Muscle of leg (tissue), 16 donors: ENCODE measurements at places on chromosomes 1 and 21. TPM values are rescaled to one million over a fixed set of nuclear protein-coding genes. Genes with fewer than 3 reads are reported as not detected.

DNA sequence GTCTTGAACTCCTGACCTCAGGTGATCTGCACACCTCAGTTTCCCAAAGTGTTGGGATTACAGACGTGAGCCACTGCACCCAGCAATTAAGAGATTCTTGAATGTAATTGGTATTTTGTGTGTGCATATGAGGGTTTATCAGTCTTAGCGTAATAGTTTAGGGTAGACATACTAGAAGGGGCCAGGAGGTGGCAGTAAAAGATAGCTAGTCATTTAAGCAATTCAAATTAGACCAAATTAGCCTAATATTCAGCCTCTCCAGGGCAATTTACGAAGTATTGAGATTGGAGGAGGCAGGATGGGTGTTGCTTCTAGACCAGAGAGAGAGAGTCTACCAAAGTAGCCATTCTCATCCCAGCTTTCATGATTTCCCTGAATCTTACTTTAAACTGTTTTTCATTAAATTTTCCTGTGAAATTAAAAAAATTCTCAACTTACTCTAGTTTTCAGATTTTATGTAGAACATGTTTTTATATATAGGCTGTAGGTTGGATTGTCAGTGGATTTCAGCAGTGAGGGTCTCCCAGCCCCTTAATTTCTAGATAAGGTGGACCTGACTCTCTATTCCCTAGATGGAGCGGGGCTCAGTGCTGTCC lies 119.7 kb downstream of the HHAT start:
- DNase-seq: peak; percentile 55

DNA sequence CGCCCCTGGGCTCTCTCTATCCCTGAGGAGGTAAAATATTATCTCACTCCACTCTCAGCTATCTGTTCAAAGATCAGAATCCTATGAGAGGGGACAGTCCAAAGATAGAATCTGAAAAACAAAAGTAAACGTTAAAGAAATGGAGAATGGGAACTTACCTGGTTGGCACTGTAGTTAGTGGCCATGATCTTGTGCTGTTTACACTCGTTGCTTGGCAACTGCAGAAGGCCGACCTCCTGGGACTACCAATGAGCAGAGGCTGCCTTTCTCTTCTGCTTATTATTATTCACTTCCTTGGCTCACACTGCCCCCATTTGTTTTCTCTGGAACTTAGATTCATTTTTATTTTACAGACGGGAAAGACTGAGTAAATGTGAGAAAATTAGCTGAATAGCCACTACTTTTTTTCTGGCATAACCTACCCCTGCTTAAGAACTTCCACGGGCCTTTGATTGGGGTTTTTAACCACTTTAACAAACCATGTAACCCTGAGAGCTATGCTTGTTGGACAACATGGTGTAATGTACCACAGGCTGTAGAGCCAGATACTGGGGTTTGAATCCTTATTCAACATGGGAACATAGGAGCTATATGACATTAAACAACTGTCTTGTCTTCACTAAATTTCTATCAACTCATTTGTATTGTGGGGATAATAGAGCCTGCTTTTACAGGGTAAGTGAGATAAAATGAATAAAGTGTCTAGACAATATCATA lies at the start of gene CFAP126:
Gene CFAP126, minus strand, starts transcription at position 193 of the 717 bp plus-strand sequence. Its CDS starts 8 bp downstream, at position 185.
- peak; percentile 80 for DNase-seq

GRCh38 chr1:6602669-6603237 lies at the start of gene KLHL21:
KLHL21 (minus strand) TSS chr1:6602869; CDS start chr1:6602817, 52 bp downstream.
- peak; percentile 96 for DNase-seq

DNA sequence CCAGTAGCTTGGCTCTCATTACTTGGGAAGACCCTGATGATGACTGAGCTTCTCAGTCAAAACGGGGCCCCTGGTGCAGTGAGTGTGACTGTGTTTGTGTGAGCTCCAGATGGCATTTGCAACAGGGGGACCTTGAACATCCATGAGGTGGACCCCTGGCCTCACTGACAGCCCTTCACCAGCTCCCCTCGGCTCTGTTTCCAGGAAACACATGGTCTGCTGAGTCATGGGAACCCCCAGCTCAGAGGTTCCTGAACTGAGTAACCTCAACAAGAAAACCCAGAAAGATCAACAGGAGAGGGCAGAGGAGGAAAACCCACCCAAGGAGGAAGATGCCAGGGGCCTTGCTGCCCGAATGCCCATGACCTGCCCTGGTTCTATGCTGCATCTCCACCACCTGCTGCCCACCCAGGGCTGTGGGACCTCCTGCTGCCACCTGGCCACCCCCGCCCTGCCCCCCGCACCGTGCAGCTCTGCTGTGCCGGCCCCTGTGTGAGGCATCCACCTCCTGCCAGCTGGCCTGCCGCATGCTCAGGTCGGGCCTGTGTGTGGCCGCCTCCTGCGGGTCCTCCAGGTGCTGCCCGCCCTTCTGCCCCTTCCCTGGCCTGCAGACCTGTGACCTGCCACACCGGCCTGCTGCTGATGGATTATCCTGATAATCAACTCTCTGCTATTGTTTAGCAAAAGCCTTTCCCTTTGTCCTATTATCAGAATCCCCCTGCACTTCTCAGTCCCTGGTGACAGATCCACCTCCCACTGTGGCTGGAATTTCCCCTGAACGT lies 4.2 kb upstream of the KRTAP12-1 start:
- DNase-seq: no peak

- DNase-seq: no peak
These were observed 406 bp downstream of the HTR1D start for GRCh38 chr1:23216771-23217420.

GRCh38 chr1:46062651-46063319 lies 69.6 kb downstream of the PIK3R3 start:
- no peak for DNase-seq

- peak; percentile 39 for DNase-seq
These were observed 105.6 kb upstream of the TMPRSS2 start for GRCh38 chr21:41613533-41613909.

- no peak for DNase-seq
These were observed 53.3 kb upstream of the TINAGL1 start for GRCh38 chr1:31523012-31523411.

DNA sequence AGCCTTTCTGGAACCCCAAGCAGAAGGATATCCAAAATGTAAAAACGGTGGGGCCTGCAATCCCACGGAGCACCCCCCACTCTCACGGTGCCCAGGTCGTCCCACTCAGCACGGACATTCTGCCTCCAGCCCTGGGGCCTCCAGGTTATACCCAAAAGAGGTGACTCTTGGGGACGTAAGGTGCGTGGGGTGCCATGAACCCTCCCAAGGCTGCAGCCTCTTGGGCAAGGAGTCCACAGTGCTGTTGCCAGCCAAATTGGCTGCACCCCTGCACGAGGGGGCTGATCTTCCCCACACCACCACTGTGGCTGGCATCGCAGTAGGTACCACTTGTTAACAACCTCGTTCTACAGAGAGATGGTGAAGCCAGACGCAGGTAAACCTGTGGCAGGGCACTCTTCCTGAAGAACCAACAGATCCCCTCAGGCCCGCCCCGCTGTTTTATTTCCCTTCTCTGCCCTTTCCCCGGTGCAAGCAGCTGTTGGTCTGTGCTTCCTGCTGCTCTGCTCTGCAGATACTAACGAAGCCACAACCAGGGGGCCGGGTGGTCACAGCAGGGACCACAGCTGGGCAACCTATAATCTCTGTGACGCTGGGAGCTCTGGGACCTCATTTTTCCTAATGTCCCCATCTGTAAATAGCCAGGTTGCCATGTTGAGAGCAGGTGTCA lies 8.7 kb downstream of the TFF3 start:
- no peak for DNase-seq

DNA sequence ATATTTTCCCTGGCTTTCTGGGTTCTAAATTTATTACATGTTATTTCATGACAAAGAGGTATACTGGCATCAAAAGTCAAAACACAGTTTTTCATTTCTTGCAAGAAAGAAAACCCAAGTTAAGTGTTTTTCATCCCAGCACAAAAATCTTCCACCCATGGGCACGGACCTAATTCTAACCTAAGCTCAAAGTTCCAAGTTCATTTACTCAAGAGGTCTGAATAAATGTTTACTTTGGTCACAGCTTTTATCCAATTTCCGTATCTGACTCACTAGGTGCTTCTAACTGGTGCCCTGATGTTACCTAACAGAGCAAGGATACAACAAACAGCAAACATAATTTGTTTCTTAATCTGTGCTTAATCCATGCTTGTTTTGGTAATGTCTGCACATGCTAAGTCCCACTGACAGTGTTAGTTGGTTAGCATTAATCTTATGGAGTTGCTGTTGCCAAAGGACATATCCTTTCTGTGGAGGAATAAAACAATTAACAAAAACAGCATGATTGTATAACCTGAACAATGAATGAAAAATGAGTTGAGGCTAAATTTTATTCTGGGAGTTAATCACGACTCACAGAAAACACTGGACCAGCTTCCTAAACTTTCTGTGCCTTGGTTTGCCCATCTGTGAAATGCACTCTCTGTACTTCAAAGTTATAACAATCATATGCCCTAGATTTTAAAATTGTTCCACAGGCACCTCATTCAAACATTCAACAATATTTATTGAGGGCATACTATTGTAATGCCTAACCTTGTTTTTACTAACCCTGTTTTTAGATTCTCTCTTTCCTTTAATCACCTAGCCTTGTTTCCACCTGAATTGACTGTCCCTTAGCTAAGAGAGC lies 4.2 kb upstream of the CHD1L start:
- DNase-seq: no peak

GRCh38 chr1:59357645-59358320 lies 60.9 kb downstream of the FGGY start:
- no peak for DNase-seq

GRCh38 chr1:30809514-30810263 lies 52.1 kb upstream of the LAPTM5 start:
- DNase-seq: peak; percentile 43

GRCh38 chr1:171217658-171218443 lies 30.4 kb upstream of the FMO1 start:
- no peak for DNase-seq

DNA sequence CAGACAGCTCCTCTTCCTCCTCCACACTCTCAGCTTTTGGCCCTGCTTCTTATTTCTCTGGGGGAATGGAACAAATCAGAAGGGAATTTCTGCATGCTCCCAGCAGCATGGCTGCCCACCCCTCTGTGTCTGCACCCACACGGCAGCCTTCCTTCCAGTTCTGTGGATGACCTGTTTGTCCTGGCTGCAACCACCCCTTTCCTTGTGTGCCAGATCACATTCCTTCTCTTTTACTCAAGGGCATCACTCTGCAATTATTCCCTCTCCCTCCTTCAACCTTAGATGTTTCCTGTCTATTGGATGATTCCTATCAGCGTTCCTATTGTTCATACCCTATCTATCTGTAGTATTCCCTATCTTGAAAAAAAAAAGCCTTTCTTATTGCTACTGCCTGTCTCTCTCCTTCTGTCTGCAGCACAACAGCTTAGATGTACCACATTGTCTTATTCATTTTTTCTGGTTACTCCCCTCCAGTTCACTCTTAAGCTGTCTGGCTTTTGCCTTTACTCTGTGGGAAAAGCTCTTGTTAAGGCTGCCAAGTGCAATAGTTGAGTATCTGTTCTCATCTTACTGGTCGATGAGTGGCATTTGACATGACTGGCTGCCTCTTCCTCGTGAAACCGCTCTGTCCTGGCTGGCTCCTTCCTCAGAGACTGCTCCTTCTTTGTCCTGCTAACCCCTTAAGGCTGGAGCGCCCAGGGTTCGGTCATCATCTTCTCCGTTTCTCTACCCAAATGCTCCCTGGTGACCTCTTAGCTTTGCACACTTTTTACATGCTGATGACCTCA lies 351.1 kb downstream of the CAMTA1 start:
- no peak for DNase-seq

DNA sequence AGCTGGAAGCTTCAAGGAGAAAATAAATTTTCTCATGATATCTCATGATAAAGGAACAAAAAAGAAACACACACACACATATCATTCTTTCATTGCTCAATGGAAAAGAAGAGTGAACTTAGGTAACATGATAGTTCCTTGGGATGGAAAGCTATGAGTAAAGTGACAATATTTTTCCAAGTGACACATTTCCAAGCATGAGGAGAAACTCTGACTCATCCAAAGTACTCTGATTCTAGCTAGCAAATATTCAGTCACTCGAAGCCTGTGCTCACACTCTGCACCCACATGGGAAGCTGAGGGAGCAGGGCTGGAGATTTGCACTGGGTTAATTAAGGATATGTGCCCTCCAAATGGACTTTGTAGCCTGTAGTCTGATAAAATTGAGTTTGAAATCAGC lies 222.4 kb downstream of the LRRC40 start:
- peak; percentile 26 for DNase-seq

GRCh38 chr1:109312246-109312645 lies 5.4 kb upstream of the MYBPHL start:
- DNase-seq: no peak

DNA sequence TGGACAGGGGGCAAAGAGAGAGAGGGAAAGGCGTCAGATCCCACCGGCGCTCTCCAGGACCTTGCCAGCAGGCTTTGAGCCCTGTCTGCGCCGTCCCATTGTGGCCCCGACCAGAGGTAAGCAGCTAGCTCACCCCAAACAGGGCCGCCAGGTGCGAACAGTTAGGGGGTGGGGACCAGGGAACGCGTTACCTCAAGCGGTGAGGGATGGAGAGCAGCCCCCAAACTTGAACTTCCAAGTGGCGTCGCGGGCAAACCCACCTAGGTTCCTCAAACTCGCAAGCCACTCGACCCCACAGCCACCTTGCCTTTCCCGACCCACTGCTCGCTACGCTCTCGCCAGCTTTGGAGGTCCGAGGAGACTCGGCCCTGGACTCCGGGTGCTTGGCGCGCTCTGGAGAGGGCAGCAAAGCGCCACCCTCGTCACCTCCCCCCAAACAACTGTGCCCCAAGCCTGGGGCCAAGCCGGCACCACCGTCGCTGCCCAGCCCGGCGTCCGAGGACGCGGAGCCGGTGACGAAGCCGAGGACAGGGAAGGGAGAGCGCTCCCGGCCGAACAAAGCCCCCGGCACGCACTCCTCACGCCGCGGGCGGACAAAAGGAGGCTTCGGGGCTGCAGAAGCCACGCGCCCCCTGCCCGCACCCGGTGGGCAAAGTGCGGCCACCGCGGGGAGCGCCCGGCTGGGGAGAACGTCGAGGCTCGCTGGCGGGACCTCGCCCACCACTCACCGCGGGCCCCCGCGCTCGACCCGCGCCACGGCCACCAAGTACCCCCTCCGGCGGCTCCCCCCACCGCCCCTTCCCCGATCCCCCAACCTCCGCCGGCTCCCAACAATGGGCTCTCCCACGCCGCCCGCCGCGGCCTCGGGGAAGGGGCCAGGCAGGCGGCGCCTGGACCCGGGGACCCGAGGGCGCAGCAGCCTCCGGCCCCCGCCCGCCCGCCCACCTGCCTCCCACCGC lies 976 bp downstream of the SSBP3 start:
- no peak for DNase-seq

- DNase-seq: no peak
These were observed 76.0 kb upstream of the NEK2 start for GRCh38 chr1:211751438-211751837.

GRCh38 chr1:3034728-3035562 lies 13.7 kb downstream of the ACTRT2 start:
- no peak for DNase-seq

C1orf115 gene
- total RNA-seq: 11.1 TPM

ZNF648 gene
- total RNA-seq: 0.04 TPM

C1orf185 gene
- not detected for total RNA-seq

ERVH48-1 gene
- 0.22 TPM for total RNA-seq

DPT gene
- 97.8 TPM for total RNA-seq

CCDC185 gene
- total RNA-seq: not detected

KCNE1 gene
- 0.31 TPM for total RNA-seq
